NCI-H1417 (cell line): ENCODE measurements at places on chromosomes 12 and 14.
A peak's percentile ranks its signal among the peaks of the same experiment; 100 is the strongest.

DNA sequence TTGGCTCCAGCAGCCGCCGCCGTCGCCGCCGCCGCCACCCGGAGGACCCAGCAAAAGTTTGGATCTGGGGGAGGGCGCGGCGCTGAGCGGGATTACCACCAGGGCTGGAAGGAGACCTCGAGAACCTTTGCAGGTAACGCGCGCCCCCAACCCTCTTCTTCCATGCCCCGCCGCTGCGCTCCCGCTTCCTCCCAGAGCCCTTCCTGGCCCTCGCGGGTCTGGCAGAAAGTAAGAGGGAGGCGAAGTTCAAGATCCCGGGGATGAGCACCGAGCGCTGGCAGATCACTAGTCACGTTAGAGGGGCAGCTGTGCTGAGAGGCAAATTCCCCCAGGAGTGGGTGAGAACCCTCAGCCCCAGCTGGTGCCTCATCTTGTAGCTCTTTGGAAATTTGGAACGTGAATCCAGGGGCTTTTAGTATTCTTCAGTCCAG lies 3.9 kb downstream of the FLRT2 start:
- peak; percentile 61 for DNase-seq

GRCh38 chr12:94988471-94988870 lies 15.0 kb downstream of the NDUFA12 start:
- no peak for DNase-seq

DNA sequence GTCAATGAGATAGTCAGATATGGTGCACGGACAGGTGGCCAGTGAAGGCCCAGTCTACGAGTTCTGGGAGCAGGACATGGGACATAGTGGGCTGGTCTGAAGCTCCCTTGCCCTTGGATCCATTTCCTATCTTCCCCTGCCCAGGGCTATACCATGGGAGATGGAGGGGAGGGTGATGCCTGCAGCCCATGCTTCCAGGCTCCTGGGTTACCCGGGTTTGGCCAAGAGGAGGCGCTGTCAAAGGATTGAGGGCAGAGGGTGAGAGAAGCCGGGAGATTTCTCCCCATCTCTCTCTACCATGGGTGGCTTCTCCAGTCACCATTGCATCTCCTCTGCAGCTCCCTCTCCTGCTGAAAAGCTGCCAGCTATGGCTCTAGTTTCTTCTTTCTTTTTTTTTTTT lies 52.8 kb upstream of the LHX5 start:
- DNase-seq, result no peak

DNA sequence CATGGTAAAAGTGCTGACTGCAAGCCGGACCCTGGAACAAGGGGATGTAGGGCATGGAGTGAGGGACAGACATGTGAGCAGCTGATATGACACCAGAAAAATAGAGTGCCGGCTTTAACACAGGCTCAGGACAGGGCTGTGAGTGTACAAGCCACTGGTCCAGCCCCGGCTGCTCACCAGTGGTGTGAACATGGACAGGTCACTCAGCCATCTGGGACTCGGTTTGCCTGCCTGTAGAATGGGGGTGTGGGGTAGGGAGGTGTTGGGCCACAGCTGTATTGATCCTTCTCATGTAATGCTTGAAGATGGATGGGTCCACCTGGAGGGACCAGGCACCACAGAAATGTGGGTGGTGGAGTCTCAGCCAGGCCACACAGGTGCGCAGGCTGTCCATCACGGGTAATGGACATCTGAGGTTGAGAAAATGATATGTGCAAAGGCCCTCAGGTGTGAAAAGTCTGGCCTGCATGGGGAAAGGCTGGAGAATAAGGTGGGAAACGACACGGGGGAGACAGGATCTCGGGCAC lies 10.6 kb upstream of the KRT74 start:
- DNase-seq, result no peak

GRCh38 chr14:72774894-72775620 lies 118.8 kb downstream of the DPF3 start:
- DNase-seq, result no peak

DNA sequence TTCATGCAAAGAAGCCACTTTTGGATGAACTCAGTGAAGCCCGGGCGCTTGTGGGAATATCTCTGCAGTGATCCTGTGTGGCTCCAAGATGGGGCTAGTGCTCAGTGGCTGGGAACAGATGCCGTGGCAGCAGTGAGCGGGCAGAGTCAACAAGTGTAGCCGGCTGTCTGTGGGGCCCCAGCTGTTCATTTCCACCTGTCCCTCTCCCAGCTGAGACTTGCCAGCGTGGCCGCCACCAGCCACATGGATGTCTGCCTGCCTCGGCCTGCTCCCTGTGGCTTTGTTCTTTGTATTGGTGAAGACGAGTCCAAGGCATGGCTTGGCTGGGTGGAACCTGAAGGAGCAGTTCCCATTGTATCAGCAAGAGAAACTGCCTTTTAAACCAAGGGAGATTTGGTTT lies 77.3 kb downstream of the NOS1 start:
- DNase-seq, result no peak

DNA sequence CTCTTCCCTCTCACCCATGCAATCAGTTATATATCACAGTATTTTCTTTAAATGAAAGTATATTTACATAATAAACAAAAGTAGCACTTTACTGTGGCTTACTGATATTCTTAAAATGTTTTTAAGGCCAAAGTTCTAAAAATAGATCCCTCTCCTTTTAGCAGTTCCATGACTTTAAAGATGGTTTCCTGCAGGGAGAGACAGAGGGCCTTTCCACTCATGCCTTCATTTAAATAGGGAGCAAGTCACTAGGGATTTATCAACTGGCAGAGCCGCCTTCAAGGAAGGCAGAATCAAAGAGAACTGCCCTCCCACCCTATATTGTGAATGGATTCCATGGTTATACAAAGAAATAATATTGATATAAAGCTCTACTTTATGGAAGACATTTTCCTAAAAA lies 55.5 kb downstream of the DUSP16 start:
- no peak for DNase-seq

GRCh38 chr14:81765651-81766275 lies 232.1 kb upstream of the SEL1L start:
- DNase-seq, result no peak

GRCh38 chr12:123091230-123092150 lies 59.4 kb downstream of the PITPNM2 start:
- no peak for DNase-seq

DNA sequence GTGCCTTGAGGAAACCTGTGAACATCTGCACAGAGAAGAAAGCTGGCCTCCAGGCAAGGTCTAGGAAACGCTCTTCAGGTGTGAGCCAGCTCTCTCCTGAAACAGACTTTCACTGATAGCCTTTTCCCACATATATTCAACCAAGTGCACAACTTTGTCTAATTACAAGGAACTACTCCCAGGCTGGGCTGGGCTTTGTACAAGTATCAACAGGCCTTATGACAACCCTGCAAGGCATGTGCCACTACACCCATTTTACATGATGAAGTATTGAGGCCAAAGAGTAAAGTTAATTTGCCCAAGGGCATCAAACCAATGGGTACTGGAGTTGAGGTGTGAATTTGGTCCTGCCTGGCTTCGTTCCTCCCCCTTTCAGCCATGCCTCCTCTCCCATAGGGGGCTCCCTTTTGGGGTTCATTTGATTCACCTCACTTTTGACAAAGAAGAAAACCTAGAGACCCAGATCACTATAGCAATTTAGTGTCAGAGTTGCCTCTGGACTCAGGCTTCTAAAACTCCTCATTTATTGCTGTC lies 2.1 kb downstream of the CSRP2 start:
- DNase-seq, result no peak

DNA sequence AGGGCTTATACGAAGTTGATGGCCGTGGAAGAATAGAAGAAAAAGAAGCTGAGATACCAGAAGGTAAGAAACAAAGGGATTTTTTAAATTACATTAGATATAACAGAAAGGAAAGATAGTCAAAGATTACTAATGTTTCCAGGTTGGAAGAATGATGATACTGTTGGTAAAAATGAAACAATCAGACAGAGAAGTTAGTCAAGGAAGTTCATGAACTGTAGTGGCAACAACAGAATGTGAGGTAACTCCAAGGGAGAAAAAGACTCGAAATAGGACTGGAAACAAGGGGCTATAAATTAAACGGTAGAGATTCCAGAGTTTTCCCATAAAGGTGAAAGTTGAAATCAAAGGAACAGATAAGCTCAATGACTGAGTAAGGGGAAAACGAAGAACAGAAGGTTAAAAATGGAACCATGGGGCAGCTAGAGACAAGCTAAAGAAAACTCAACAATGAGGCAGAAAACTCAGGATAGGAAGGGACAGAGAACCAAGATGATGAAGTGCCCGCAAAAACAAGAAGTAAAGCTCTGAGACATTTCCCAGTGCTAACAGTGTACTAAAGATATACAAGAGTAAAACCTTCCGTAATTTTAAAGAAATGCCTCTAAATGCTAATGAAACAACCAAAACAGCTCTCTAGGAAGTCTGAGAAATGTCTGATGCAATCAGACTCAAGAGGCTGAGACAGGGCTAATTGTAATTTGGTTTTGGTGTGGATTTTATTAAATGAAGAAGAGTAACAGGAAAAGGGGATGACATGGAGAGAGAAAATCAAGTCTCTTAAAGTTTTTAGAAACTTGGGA lies 70.0 kb downstream of the PPP2R5E start:
- no peak for DNase-seq

GRCh38 chr12:29782871-29783772 lies 620 bp downstream of the TMTC1 start:
- DNase-seq, result no peak

DNA sequence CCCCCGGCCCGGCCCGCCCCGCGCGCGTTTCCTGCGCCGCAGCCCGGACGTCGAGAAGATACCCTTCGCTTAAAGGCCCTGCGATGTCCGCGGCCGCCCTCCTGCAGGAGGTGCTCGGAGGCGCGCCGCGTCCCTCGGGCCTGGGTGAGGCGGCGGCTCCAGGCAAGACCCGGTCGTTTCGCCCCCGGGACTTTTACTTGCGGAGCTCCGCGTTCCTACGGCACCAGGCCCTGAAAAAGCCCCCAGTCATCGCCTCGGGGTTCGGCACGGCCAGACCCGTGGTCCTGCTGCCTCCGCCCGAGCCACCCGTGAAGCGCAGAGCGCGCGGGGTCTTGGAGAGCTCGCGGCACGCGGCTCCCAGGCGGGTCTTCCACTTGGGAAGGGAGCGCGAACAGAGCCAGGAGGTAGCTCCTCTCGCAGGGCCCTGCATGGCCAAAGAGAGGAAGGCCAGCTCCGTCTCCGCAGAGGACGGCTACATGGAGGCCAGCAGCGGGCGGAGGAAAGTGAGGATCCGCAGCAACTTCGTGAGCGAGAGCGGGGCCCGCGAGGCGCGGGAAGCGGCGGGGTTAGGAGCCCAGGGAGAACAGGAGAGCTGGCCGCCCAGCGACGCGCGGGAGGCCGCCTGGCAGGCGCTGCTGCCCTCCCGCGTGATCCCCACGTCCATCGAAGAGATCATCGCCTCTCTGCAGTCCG lies 26.9 kb downstream of the TTC6 start:
- no peak for DNase-seq

DNA sequence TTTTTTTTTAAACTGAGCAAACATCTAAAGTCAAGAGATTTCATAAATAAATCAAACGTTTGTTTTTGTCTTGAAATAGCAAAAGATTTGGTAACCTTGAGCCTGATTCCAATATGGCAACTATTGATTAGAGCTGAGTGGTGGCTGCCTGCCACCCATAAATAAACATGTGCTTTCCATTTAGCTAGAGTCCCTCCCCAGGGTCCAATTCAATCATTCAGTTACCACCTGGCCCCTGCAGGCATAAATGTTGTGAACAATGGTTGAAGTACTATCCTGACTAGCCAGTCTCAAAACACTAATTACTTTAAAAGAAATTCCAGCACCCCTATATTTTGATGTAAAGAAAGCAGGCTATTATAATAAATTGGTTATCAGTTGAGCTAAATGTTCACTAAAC lies 129.7 kb upstream of the GRIP1 start:
- peak; percentile 94 for DNase-seq

- DNase-seq, result no peak
Observed at GRCh38 chr14:75133597-75133996, 6.7 kb upstream of the NEK9 start.

- DNase-seq, result no peak
Observed at GRCh38 chr12:48119834-48120195, 651 bp downstream of the PFKM start.

GRCh38 chr14:63436286-63437098 lies 106.7 kb downstream of the PPP2R5E start:
- no peak for DNase-seq

- DNase-seq, result no peak
Observed at GRCh38 chr12:77060883-77061240, 4.5 kb downstream of the E2F7 start.

- DNase-seq, result no peak
Observed at GRCh38 chr14:64912261-64912660, 2.0 kb upstream of the CHURC1 start.

DNA sequence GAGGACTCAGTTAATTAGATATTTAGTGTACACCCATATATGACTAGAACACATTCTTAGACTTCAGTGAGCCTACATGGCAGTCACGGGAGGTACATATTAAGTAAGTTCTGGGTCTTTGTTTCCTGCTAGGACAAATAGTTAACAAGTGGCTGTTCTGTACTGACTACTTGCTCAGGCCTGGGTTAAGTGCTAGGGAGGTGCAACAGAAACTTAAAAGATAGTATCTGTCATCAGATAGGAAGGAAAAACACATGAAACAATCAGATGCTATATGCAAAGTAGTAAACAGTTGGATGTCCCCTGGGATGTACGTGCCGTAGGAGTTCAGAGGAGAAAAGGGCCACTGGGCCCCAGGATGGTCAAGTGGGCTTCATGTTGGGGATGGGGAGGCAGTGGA lies 59.5 kb downstream of the SLC4A8 start:
- no peak for DNase-seq

DNA sequence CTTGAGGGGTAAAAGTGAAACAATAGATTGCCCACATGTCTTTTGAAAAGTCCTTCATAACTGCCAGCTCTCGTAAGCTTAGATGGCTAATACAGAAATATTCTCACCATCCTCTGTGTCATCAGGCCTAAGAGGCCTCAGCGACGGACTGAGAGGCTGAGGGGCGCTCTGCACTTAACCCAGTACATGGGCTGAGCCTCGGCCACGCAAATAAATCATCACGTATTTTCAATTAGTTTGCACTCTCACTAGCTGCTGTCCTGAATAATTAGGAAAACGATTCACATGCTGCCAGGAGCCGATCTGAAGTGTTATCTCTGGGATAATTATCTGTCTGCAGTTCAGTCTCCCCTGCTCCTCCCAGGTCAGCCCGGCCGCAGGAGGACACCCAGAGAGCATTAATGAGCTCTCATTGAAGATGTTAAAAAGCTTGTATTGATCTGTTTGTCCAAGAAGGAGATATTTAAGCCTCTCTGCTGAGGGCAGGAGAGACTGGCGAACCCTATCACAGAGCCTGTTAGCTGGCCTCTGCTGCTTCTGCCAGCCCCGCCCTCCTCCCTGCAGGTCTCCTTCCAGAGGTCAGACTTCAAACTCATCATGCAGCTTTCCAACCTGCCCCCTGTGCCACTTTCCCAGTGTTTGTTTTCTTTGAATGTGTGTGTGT lies 1051.3 kb downstream of the VRK1 start:
- peak; percentile 98 for DNase-seq

DNA sequence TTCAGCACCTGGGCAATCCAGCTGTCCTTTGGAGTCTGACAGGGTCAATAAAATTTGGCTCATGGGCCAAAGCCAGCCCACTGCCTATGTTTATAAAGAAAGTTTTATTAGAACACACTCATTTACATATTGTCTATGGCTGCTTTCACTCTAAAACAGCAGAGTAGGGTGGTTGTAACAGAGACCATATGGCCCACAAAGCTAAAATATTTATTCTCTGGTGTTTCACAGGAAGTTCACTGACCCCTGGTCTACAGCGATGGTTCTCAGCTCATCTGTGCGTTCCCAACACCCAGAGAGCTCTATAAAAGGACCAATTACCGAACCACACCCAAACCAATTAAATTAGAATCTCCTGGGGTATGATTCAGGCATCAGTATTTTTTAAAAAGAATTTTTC lies 37.7 kb upstream of the RTRAF start:
- no peak for DNase-seq

GRCh38 chr12:32272465-32272864 lies 126.9 kb upstream of the FGD4 start:
- DNase-seq, result no peak
